MM.1S (cell line): ENCODE measurements at places on chromosomes 4 and X.

DNA sequence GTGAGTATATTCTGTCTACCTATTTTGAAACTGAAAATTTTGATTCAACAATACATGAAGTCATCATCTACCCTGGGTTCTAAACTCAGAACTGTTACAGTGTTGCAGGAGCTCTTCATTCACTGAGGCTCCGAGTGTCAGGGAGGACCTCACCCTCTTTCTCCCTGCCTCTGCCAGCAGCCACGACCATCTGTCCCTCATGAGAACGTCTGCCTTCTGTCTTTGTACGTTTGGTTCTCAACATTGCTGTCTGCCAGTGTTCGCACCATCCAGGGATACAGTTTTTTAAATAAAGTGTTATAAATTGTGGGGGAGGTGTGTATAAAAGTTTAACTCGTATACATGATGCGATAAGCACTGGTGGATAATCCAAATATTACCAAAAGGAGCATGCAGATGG lies 55.5 kb downstream of the TRAPPC11 start:
- no peak for DNase-seq
- no peaks in the 10 kb centered on the region for H3K27me3 ChIP-seq
- no peak overlapping the region for H3K4me3 ChIP-seq
- H3K27ac ChIP-seq = no peak overlapping the region

DNA sequence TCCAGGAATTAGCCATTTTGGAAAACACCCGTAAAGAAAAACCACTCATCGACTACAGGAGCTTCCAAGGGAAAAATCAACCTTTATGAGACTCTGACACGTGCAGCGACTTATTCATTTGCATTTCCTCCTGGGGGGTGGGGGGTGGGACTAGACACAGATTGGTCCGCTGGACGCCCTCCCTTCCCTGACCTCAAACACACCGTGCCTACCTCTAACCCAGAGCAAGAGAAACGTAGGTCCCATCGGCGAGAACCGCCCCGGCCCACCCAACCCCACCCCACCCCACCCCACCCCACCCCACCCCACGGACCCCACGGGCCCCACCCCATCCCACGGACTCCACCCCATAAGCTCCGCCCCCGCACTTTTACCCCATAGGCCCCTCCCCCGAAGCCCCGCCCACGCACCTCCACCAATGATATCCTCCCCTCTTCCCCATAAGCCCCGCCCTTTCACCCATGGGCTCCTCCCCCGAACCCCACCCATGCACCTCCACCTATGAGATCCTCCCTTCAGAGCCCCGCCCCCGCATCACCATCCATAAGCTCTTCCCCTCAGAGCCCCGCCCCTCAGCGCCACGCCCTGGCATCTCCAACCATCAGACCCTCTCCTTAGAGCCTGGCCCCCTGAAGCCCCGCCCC lies 1.1 kb downstream of the GTPBP6 start:
- H3K27me3 ChIP-seq = no peaks in the 10 kb centered on the region
- H3K4me3 ChIP-seq = peak overlapping the region; percentile 22; the same call in 1 of the 2 replicates
- DNase-seq = no peak

GRCh38 chrX:2967012-2967411 lies 37.9 kb upstream of the ARSD start:
- H3K4me1 ChIP-seq = no peaks in the 10 kb centered on the region
- H3K36me3 ChIP-seq = no peaks in the 10 kb centered on the region
- H3K27me3 ChIP-seq = no peaks in the 10 kb centered on the region
- H3K27ac ChIP-seq = no peak overlapping the region
- DNase-seq = no peak

- no peak overlapping the region for H3K4me3 ChIP-seq
- no peak overlapping the region for H3K27ac ChIP-seq
- H3K36me3 ChIP-seq = no peaks in the 10 kb centered on the region
- DNase-seq = no peak
- H3K4me1 ChIP-seq = peaks cover 7% of the 10 kb centered on the region; the same call in 1 of the 2 replicates
- no peaks in the 10 kb centered on the region for H3K27me3 ChIP-seq
These were observed 60.0 kb downstream of the FHIP1A start for GRCh38 chr4:151468715-151469696.

GRCh38 chr4:154399259-154399974 lies 92.2 kb downstream of the DCHS2 start:
- no peak for DNase-seq
- no peaks in the 10 kb centered on the region for H3K36me3 ChIP-seq
- H3K27me3 ChIP-seq = no peaks in the 10 kb centered on the region
- H3K27ac ChIP-seq = no peak overlapping the region

GRCh38 chrX:10726647-10727046 lies 106.3 kb upstream of the MID1 start:
- peak; percentile 38 for DNase-seq
- H3K4me3 ChIP-seq = no peak overlapping the region
- no peaks in the 10 kb centered on the region for H3K36me3 ChIP-seq

DNA sequence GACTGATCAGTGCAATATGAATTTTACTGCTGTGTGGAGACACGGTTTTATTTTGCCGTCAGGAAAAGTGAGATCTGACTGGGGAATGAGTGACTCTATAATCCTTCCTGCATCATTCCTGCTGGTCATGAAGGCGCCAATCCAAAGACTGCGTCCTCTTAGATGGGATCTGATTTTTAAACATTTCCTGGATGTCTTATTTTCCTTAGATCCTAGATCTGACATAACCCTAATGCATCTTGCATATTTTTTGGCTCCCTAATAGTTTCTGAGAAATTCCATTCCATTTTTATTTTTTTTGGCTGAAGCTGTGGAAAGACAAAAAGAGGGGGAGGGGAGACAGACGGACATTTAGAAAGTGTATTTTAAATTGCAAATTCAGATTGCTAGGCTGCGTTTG lies 454.9 kb upstream of the FAT1 start:
- no peaks in the 10 kb centered on the region for H3K36me3 ChIP-seq
- no peak overlapping the region for H3K4me3 ChIP-seq
- no peaks in the 10 kb centered on the region for H3K4me1 ChIP-seq
- H3K27ac ChIP-seq = no peak overlapping the region
- no peak for DNase-seq
- no peaks in the 10 kb centered on the region for H3K27me3 ChIP-seq

DNA sequence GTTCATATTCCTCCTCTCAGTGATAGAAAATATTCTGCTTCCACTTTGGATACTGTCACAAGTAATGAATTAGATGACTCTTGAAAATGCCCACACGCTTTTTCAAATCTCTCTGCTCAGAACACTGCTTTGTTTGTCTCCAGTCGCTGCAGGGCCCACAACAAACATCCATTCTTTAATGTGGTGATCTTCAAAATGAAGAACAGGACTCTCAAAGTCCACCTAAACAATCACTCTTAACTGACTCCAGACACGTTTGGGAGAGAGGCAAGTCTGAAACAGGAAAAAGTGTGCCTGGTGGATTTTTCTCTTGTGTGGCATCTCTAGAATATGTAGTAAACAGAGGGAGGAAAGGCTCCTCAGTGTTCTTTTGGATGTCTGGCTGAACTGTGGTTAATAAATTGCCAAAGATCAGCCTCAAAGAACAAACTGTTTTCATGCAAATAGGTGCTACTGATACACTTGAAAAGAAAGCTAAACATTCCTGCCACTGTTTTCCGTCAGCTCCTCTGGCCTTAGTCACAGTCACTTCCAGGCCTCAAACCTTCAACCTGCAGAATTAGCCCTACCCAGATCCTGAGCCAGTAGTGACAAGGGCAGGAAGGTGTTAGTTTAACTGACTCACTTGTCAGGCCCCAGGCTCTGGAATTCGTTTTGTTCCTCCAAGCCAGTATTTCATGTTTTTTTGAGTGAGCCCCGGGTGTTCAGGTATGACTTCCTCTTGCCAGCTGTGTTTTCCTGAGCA lies 259.6 kb upstream of the GPC4 start:
- no peak overlapping the region for H3K4me3 ChIP-seq
- DNase-seq = no peak
- H3K27me3 ChIP-seq = no peaks in the 10 kb centered on the region
- H3K36me3 ChIP-seq = no peaks in the 10 kb centered on the region
- H3K27ac ChIP-seq = no peak overlapping the region
- H3K4me1 ChIP-seq = no peaks in the 10 kb centered on the region

- no peak overlapping the region for H3K27ac ChIP-seq
- peaks cover 6% of the 10 kb centered on the region; the same call in 1 of the 2 replicates for H3K4me1 ChIP-seq
- peak; percentile 19 for DNase-seq
- no peaks in the 10 kb centered on the region for H3K36me3 ChIP-seq
These were observed 598.2 kb upstream of the BOD1L1 start for GRCh38 chr4:14225688-14226207.

GRCh38 chrX:39576041-39576872 lies 521.5 kb downstream of the BCOR start:
- no peak overlapping the region for H3K4me3 ChIP-seq
- H3K4me1 ChIP-seq = no peaks in the 10 kb centered on the region
- H3K27ac ChIP-seq = no peak overlapping the region
- no peaks in the 10 kb centered on the region for H3K36me3 ChIP-seq
- no peaks in the 10 kb centered on the region for H3K27me3 ChIP-seq

GRCh38 chr4:124945422-124945821 lies 232.9 kb upstream of the ANKRD50 start:
- no peak overlapping the region for H3K4me3 ChIP-seq
- DNase-seq = peak; percentile 93
- no peaks in the 10 kb centered on the region for H3K27me3 ChIP-seq
- H3K36me3 ChIP-seq = no peaks in the 10 kb centered on the region

- H3K4me3 ChIP-seq = peak overlapping the region; percentile 9; the same call in 1 of the 2 replicates
- H3K4me1 ChIP-seq = peaks cover 24% of the 10 kb centered on the region
- no peaks in the 10 kb centered on the region for H3K27me3 ChIP-seq
- H3K36me3 ChIP-seq = no peaks in the 10 kb centered on the region
- H3K27ac ChIP-seq = no peak overlapping the region
- DNase-seq = no peak
These were observed 11.6 kb downstream of the DLG3 start for GRCh38 chrX:70456256-70456655.

- no peaks in the 10 kb centered on the region for H3K36me3 ChIP-seq
- DNase-seq = no peak
- H3K4me1 ChIP-seq = no peaks in the 10 kb centered on the region
- H3K27ac ChIP-seq = no peak overlapping the region
These were observed 737.2 kb upstream of the SLIT2 start for GRCh38 chr4:19514276-19515070.

- no peak for DNase-seq
- no peak overlapping the region for H3K27ac ChIP-seq
- no peaks in the 10 kb centered on the region for H3K27me3 ChIP-seq
These were observed 9.9 kb downstream of the TACC3 start for GRCh38 chr4:1731180-1731579.

GRCh38 chrX:119118780-119119395 lies 8.7 kb downstream of the KIAA1210 start:
- H3K4me1 ChIP-seq = no peaks in the 10 kb centered on the region
- no peak overlapping the region for H3K4me3 ChIP-seq
- H3K27me3 ChIP-seq = no peaks in the 10 kb centered on the region
- H3K36me3 ChIP-seq = no peaks in the 10 kb centered on the region

GRCh38 chr4:108345862-108346817 lies 177.4 kb upstream of the LEF1 start:
- no peak overlapping the region for H3K27ac ChIP-seq
- H3K27me3 ChIP-seq = no peaks in the 10 kb centered on the region
- peaks cover 20% of the 10 kb centered on the region for H3K4me1 ChIP-seq

- H3K36me3 ChIP-seq = no peaks in the 10 kb centered on the region
- no peak for DNase-seq
- no peaks in the 10 kb centered on the region for H3K4me1 ChIP-seq
These were observed 108.1 kb downstream of the MID1 start for GRCh38 chrX:10512258-10512657.

GRCh38 chr4:110945600-110945999 lies 322.7 kb upstream of the PITX2 start:
- H3K27me3 ChIP-seq = no peaks in the 10 kb centered on the region
- H3K4me3 ChIP-seq = no peak overlapping the region
- H3K27ac ChIP-seq = no peak overlapping the region
- H3K36me3 ChIP-seq = no peaks in the 10 kb centered on the region
- H3K4me1 ChIP-seq = no peaks in the 10 kb centered on the region

GRCh38 chr4:23775694-23776093 lies 114.2 kb downstream of the PPARGC1A start:
- H3K4me3 ChIP-seq = no peak overlapping the region
- H3K27ac ChIP-seq = no peak overlapping the region
- no peaks in the 10 kb centered on the region for H3K36me3 ChIP-seq
- peak; percentile 24 for DNase-seq
- no peaks in the 10 kb centered on the region for H3K4me1 ChIP-seq

DNA sequence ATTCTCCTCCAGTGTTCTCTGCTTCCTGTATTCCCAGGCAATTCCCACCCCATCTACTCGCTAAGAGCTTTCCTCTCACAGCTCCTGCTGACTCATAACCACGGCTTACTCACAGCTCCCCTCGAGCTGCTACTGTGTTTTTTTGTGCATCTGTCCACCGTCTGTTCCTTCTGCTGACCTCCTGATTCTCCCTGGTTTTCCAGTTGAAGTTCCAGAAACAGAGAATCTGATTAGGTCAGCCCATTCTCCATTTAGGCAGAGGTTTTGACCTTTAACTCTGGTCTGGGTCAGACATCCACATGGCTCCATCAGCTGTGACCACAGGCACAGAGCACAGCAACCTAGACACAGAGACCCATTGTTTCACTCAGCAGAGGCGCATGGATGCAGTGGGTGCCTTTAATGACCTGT lies 5.5 kb upstream of the SMIM20 start:
- H3K27me3 ChIP-seq = no peaks in the 10 kb centered on the region
- no peak for DNase-seq
- H3K27ac ChIP-seq = no peak overlapping the region

GRCh38 chr4:54913751-54914526 lies 211.5 kb downstream of the KDR start:
- no peak overlapping the region for H3K4me3 ChIP-seq
- H3K36me3 ChIP-seq = no peaks in the 10 kb centered on the region
- no peak overlapping the region for H3K27ac ChIP-seq
- H3K4me1 ChIP-seq = no peaks in the 10 kb centered on the region
- no peak for DNase-seq
- no peaks in the 10 kb centered on the region for H3K27me3 ChIP-seq

DNA sequence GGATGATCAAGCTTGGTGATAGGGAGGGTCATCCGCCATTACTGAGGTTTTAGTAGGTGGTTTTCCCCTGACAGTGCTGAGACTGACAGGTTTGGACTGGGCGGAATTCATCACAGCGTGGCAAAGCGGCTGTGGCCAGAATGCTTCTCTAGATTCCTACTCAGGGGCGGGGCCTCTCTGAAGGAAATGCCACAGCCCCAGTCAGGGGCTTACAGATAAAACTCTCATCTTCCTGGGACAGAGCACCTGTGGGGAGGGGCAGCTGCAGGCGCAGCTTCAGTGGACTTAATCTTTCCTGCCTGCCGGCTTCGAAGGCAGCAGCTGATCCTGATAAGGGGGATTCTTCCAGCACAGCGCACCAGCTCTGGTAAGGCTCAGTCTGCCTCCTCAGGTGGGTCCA lies 316.7 kb downstream of the RPA4 start:
- no peak overlapping the region for H3K4me3 ChIP-seq
- no peak for DNase-seq
- no peak overlapping the region for H3K27ac ChIP-seq
- H3K27me3 ChIP-seq = no peaks in the 10 kb centered on the region

DNA sequence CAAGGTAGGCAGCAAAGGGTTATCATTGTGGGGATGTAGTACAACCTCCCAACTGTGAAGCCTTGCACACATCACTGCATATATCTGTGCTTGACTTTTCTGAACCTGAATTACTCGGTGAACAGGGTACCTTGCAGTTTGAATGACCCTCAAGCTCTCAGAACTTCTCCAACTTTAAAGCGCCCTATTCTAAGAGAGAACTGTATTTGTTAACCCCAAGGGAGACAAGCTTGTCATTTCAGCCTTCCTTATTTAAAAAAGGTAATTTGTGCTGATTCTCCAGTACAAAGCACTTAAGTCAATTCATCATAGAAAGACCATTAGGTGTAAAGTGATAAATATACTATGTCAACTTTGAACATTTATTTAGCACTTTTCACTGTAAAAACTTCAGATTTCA lies 122.0 kb upstream of the STS start:
- DNase-seq = no peak
- H3K4me1 ChIP-seq = no peaks in the 10 kb centered on the region
- no peaks in the 10 kb centered on the region for H3K36me3 ChIP-seq
